Left ventricle myocardium inferior (tissue), 1 donor: ENCODE measurements at places on chromosomes 16 and 17. TPM values are rescaled to one million over a fixed set of nuclear protein-coding genes. Genes with fewer than 3 reads are reported as not detected.

- no peak for DNase-seq
Measured at GRCh38 chr16:48323783-48324775, 61.1 kb downstream of the SIAH1 start.

C17orf78 gene
- total RNA-seq = not detected

DNA sequence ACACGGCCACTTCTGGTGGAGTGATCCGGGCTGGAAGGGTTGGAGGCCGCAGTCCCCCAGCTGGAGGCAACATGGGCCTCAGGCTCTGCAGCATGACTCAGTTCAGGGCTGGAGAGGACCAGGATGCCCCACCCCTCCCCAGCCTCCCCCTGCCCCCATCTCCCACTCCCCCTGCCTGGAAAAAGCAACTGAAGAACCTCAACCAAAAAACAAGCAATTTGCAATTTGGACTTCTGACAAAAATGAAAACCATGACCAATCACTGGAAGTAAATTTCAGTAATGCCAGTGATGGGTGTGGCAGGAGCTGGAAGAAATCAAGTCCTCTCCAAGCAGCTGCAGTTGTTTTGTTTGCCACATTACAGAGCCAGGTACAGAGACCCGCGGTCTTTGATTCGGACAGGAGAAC lies 6.6 kb upstream of the MIF4GD start:
- no peak for DNase-seq

DNA sequence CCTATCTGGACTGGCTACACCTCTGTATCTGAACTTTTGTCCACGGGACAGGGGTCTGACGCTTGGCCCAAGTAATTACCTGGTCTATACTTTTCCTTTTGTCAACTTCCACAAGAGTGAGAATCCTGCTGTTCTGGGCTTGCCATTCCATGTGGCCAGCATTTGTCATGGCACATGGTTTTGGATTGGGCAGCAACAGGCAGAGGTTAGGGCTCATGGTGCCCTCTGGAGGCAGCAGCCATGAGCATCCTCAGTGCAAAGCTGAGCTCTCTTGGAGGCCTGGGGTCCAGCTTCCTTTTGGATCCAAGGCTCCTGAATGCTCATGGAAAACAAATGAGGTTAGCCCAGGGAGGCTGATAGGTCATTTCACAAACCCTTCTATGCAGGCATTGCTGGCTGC lies 7.5 kb upstream of the EDC4 start:
- DNase-seq = no peak

DNA sequence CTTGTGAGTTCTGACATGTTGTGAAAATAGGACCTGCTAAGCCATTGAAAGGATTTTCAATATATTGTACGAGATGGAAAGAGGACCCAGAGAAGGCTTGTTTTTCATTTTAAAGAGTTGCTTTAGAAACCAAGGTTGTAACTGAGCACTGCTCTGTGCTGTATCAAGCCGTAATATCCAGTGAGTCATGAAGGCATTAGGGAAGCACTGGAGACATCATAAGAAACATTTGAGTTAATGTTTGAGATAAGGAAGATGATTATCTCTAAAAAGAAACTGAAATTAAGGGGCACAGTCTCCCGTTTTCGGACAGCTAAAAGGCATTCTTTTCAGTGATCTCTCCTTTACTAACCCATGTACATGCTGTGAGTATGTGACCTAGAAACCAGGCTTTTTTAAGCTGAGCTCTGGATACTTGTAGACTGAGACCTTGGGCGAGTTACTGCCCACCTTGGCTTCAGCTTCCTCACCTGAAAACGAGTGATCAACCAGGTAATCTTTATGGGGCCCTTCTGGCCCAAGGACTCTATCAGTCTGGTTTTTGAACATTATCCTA lies 149.2 kb upstream of the TBX2 start:
- no peak for DNase-seq

DNA sequence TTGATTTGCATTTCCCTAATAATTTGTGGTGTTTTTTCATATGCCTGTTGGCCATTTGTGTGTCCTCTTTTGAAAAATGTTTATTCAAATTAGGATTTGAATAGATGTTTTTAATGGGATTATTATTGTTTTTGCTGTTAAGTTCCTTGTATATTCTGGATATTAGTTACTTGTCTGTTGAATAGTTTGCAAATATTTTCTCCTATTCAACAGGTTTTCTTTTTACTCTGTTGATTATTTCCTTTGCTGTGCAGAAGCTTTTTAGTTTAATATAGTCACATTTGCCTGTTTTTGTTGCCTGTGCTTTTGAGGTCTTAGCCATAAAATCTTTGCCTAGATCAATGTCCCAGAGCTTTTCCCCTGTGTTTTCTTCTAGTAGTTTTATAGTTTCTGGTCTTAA lies 9.6 kb downstream of the GDE1 start:
- DNase-seq = no peak

- DNase-seq = no peak
Measured at GRCh38 chr17:80471922-80472321, 4.5 kb downstream of the NPTX1 start.
